ENCODE measurements at places on chromosomes 6 and 20.

GRCh38 chr6:1762203-1762602 is 152.5 kb downstream of the FOXC1 start:
- DNase-seq, result no peak

DNA sequence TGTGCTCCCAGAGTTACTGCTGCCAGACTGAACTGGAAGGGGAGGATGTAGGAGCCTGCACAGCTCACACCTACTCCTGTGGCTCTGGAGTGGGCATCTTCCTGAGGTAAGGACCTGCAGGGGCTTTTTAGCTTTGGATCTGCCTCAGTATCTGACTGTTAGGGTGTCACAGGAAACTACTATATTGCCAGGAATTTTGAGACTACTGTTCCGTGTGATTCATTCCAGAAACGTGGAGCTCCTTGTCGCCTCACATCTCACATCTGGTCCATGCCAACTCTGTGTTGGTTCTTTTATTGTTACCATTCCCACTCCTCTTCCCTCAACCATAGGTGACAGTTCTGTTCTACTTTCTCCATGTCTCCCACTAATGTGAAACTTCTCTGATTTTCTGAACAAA is 34.1 kb downstream of the PRPH2 start:
- DNase-seq, result no peak

GRCh38 chr6:37069639-37070038 is 64.2 kb downstream of the FGD2 start:
- no peak for DNase-seq

GRCh38 chr6:113560376-113560775 is 296.8 kb upstream of the MARCKS start:
- DNase-seq, result no peak

DNA sequence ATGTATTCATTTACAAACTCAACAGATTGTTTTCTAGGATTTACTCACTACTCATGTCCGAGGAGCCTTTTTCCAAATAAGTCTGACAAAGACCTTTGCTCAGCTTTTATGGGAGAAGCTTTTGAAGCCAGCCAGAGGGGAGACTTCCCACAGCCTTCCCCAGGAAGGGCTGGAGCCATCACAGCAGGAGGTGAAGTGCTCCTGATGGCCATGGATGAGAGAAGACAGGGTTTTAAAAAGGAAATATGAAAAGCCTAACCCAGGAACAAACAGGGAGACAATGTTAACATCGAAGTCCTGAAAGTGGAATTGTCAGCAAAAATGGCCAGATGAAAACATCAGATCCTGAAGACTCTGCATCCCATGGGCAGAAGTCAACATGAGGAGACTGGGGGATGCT is 11.6 kb upstream of the TAGAP start:
- no peak for DNase-seq

DNA sequence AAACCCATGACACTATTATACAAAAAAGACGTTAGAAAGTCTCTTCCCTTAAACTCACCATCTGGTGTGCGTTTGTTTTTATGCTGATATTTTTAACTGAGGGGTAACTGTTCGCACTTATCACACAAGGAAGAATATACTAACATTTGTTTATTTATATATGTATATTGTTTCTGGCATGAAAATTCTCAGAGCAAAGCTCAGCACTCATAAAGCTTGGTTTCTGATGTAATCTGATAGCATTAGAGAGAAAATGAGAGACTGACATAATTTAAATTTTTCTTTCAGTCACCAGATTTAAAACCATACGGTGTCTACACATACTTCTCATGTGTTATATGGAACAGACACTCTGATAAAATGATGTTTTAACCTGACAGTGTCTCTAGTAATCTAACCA is 6.9 kb downstream of the BLOC1S5 start:
- DNase-seq, result no peak

- DNase-seq, result peak; percentile 95
Measured at GRCh38 chr6:30682143-30683117, 4.0 kb downstream of the PPP1R18 start.

GRCh38 chr6:159184559-159184958 is 15.4 kb downstream of the FNDC1 start:
- no peak for DNase-seq

DNA sequence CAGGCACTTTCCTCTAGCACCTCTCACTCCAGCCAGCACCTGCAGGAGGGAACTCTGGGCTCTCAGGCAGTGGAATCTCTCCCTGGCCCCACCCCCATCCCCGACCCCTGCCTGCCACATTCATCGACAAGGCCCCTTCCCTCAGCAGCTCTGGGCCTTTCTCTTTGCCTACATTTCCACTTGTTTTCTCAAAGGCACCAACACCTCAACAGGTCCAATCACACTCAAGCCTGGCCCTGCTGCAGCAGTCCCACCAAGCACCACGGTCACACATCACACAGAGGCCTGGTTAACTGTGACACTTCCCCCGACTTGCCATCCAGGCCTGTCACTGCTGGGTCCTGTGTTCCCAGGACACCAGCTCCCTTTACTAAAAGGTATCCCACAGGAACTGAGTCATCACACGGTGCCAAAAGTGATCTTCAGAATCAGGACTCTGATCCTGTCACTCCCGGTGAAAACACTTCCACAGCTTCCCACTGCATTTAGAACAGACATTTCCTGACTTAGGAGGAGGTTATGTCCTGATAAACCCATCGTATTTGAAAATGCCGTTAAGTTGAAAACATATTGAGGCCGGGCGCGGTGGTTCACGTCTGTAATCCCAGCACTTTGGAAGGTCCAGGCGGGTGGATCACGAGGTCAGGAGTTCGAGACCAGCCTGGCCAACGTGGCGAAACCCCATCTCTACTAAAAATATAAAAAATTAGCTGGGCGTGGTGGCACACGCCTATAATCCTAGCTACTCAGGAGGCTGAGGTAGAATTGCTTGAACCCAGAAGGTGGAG is 54.9 kb downstream of the MYH7B start:
- DNase-seq, result no peak

- DNase-seq, result no peak
Measured at GRCh38 chr6:42201382-42201781, 6.6 kb upstream of the GUCA1B start.

DNA sequence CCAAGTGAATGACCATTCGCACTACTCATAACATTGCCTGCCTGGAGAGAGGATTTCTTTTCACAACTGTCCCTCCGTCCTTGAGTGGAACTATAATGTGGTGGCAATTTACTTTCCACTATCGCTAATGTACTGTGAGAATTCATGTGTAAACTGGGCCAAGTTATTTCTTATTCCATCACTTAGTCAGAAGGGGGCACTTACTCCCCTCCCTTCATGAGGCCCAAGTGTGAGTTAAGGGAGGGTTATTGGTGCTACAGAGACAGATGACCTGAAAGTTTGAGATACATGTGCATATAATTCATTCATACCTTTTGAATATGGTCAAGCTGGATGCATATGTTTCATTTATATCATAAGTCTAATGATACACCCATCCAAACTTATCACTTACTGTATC is 65.2 kb upstream of the LOC128125822 start:
- DNase-seq, result no peak

- no peak for DNase-seq
Measured at GRCh38 chr6:85068221-85068620, 303.8 kb upstream of the TBX18 start.

GRCh38 chr6:31359581-31359980 is 2.6 kb upstream of the HLA-B start:
- DNase-seq, result no peak

DNA sequence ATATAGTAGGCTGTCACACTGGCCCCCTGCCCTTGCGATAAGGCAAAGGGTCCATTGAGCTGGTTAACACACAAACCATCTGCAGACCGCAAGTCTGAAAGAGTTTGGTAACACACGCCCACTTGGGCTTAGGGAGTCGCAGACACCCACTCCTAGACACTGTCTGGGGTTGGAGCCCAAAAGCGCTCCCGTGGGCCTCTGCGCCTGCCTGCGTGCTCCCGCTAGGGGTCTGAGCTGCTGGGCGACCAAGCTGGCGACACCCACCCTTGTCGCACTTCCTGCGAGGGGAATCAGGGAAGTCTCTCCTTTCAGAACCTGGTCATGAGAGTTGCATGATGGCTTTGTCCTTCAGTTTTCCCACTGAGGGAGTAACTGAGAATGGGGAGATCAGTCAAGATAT is 653.0 kb downstream of the HTR1B start:
- no peak for DNase-seq

GRCh38 chr6:119171088-119171841 is 92.8 kb upstream of the FAM184A start:
- no peak for DNase-seq

DNA sequence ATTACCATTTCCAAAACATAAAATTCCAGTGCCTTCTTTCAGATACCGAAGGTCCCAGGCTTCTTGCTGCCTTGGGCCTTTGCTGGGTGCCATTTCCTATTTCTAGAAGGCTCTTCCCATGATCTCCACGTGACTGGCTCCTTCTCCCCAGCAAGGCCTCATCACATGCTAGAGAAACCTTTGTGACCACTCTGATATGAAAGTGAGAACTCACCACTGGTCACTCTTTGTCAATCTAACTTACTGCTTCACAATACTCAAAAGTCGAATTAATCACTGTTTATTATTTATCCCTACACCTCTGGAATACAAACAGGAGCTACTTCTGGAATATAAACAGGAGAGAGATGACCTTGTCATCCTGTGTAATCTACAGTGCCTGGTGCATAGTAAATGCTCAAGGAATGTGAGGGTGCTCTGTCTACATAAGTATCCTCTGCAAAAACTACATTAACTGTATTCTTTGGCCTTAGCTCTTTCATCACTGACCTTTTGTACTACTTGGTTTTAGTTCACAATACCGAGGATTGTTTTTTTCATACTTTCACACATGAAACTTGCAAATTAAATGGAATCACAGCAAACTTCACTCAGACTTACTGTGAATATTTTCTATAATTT is 1.6 kb downstream of the STX7 start:
- no peak for DNase-seq

GRCh38 chr6:146700078-146700686 is 101.4 kb downstream of the ADGB start:
- DNase-seq, result peak; percentile 56

DNA sequence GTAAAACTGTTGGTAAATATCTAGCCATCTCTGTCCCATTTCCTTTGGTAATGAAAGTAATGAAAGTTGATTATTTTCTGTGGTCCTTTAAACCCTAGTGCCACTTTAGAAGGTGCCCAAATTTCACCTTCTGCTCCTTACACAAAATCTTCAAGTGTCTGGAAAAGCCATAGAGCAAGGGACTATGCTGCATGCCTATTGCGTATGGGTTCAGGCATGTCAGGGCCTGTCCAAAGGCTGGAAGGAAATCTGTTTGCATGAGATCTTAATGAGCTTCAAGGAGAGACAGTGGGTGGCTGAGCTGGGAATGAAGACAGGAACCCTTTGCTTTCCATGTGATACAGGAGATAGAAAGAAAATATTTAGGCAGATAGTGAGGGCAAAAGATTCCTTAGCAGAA is 66.6 kb upstream of the CCN6 start:
- DNase-seq, result no peak

- no peak for DNase-seq
Measured at GRCh38 chr6:140366991-140367390, 992.5 kb upstream of the CITED2 start.

DNA sequence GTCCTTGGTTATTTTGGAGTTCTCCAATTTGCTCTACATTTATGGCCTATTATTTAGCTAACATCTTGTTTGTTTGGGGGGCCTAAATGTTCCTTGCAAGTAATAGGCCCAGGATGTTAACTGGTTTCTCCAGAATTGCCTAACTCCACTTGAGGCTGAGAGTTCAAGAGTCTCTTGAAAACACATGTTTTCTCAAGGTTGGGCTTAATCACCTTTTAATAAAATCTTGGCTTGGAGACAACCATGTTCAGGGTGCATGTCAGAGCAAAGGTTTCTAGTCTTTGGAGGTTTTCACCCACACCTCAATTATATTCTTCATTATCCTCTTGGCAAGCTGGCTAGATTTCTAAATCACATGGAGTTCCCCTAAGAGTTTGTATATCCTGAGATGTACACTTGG is 54.2 kb downstream of the KLHL31 start:
- DNase-seq, result no peak

- no peak for DNase-seq
Measured at GRCh38 chr6:4225161-4225872, 89.9 kb upstream of the ECI2 start.

GRCh38 chr6:81718126-81718525 is 34.4 kb downstream of the TENT5A start:
- no peak for DNase-seq

DNA sequence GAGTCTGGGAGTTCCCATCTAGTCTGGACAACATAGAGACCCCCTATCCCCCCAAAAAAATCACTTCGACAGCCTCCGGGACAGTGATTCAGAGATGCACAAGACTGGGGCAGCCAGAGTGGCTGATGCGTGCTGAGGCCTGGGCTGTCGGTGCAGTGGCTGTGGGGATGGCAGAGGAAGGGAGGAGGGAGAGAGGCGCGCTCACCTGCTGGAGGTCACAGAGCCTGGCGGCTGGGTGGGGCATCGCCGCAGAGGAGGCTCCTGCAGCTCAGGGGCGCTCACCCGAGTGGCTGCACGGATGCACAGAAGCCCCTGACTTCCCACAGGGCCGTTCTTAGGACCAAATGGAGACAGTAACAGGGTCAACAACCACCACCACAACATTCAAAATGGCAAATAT is 182.8 kb downstream of the SMOC2 start:
- DNase-seq, result no peak

DNA sequence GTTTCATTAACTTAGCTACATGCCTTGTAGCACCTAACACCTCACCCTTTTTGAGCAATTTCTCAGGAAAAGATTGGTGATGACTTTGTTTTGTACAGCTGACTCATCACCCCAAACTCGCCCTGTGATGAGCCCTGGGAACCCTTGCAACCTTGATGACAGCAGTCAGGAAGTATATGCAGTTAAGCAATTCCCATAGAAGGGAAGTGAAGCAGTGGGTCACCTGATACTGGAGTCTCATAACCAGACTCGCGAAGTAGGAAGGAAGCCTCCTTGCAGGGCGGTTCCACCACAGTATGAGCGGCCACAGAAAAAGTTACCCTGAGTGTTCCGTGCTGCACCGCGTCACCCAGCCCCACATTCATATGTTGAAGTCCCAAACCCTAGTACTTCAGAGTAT is 82.0 kb upstream of the EDN1 start:
- DNase-seq, result peak; percentile 36

DNA sequence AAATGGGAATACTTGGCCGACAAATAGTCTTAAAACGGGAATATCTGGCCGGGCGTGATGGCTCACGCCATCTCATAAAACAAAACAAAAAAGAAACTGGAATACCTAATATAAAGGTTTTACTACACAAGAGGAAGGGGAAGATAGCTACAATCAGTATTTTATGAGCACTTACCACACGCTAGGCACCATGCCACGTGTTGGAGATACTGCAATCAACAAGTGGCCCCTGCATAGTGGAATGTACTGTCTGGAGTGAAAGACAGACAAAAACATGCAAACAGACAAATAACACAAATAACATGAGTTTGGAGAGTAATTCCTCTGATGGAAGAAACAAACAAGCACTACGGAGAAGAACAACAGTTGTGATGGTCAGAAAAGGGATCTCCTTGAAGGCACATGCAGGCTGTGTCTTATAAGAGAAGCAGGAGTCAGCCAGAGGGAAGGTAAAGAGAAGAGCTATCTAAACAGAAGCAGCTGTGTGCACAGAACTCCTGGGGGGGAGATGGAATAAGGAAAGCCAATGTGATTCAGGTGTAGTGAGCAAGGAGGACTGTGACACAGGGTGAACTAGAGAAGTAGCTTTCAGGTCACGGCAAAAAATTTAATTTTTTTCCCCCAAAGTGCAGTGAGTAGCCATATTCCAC is 39.1 kb upstream of the AKIRIN2 start:
- no peak for DNase-seq

All from activated CD4-positive, alpha-beta T cell treated with anti-CD3 and anti-CD28 coated beads, Interleukin-2, amount 50 U/mL, for 16 hours (primary cell).